ENCODE measurements at places on chromosomes 6 and 20. TPM values are rescaled to one million over a fixed set of nuclear protein-coding genes. Genes with fewer than 3 reads are reported as not detected.

- no peak overlapping the region for H3K4me3 ChIP-seq
- H3K4me1 ChIP-seq = no peaks in the 10 kb centered on the region
- DNase-seq = no peak
- no peaks in the 10 kb centered on the region for H3K36me3 ChIP-seq
These were observed 115.2 kb upstream of the NXT1 start for GRCh38 chr20:23235173-23236027.

DNA sequence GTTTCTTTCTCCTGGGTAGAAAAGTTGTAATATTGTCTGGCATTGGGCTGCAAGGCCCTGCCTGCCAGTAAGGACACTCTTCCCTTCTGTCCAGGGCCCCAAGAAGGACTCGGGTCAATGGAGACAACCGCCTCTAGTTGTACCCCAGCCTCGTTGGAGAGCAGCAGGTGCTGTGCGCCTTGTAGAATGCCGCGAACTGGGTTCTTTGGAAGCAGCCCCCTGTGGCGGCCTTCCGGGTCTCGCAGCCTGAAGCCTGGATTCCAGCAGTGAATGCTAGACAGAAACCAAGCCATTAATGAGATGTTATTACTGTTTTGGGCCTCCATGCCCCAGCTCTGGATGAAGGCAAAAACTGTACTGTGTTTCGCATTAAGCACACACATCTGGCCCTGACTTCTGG is 37.0 kb downstream of the PLCG1 start:
- H3K4me1 ChIP-seq = peaks cover 76% of the 10 kb centered on the region
- H3K27ac ChIP-seq = peak overlapping the region; percentile 84
- no peak overlapping the region for H3K4me3 ChIP-seq
- H3K36me3 ChIP-seq = peaks cover 4% of the 10 kb centered on the region

- no peaks in the 10 kb centered on the region for H3K27me3 ChIP-seq
- DNase-seq = no peak
- H3K27ac ChIP-seq = peak overlapping the region; percentile 99
These were observed 180.2 kb upstream of the CCN2 start for GRCh38 chr6:132131351-132131750.

ZNF831 gene
- total RNA-seq = 1.3 TPM

GRCh38 chr6:20876561-20876960 is 342.3 kb downstream of the CDKAL1 start:
- no peaks in the 10 kb centered on the region for H3K36me3 ChIP-seq
- DNase-seq = no peak
- no peak overlapping the region for H3K4me3 ChIP-seq
- H3K4me1 ChIP-seq = peaks cover 11% of the 10 kb centered on the region
- H3K27me3 ChIP-seq = no peaks in the 10 kb centered on the region

DNA sequence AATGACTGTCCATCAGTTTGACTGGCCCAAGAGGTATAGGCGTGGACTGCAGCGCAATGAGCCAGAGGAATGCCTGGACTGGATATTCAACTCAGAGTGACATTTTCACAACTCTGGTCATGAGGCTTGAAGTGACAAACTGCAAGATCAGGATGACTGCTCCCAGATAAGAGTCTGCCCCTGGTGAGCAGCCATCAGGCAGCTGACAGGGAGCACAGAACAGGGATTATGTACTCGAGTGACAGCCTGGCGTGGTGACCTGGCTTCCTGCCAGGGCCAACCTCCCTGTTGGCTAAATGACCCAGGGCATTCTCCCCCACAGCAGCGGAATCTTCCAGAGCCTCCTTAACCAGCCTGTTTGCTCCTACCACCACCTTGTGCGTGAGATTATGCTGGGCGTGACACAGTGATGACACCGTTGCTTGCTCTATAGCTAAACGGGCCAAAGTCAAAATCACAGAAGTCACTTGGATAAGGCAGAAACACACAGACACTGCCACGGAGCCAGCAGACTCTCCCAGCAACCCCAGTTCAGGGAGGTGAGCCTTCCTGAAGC is 209.1 kb upstream of the JARID2 start:
- H3K36me3 ChIP-seq = no peaks in the 10 kb centered on the region
- no peak for DNase-seq
- no peak overlapping the region for H3K4me3 ChIP-seq
- no peaks in the 10 kb centered on the region for H3K27me3 ChIP-seq
- H3K27ac ChIP-seq = no peak overlapping the region

OLIG3 gene
- total RNA-seq = not detected

SPAG4 gene
- 1.5 TPM for total RNA-seq

- H3K27me3 ChIP-seq = no peaks in the 10 kb centered on the region
- no peaks in the 10 kb centered on the region for H3K4me1 ChIP-seq
- H3K4me3 ChIP-seq = no peak overlapping the region
- H3K27ac ChIP-seq = no peak overlapping the region
- no peaks in the 10 kb centered on the region for H3K36me3 ChIP-seq
- no peak for DNase-seq
These were observed 115.6 kb downstream of the ZDHHC14 start for GRCh38 chr6:157496534-157497095.

DNA sequence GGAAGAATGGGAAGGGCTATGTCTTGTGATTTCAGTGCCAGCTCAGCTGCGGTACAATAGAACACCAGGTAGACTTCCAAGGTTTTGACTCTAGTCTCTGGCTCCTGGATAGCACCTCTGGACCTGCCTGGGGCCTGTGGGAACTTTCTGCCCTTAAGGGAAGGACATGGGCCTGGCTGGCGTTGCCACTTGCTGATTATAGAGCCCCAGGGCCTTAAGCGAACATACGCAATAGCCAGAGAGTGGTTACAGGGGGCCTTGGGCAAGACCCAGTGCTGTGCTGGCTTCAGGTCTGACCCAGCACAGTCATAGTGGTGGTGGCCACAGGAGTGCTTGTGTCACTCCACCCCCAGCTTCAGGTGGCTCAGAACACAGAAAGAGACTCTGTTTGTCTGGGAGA is 131.1 kb upstream of the COL21A1 start:
- no peaks in the 10 kb centered on the region for H3K27me3 ChIP-seq
- H3K4me3 ChIP-seq = no peak overlapping the region
- H3K4me1 ChIP-seq = peaks cover 44% of the 10 kb centered on the region
- no peaks in the 10 kb centered on the region for H3K36me3 ChIP-seq
- no peak overlapping the region for H3K27ac ChIP-seq

DNA sequence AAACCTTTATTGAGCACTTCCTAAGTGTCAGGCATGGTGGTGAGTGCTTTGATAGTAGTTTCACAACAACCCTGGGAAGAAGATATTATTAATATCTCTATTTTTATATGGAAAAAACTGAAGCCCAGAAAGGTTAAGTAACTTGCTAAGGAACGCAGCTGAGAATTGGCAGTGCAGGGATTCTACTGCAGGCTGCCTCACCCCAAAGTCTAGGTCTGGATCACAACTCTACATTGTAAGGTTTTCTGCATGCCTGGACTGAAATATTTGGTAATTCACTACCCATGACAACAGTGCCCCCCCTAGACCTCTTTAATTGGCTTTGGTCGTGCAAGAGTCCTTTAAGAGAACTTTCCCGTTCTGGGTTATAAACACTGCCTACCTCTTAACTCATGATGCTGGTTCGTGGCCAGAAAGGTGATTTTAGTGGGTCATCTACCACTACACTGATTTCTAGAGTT is 67.1 kb upstream of the KCNQ5 start:
- peaks cover 7% of the 10 kb centered on the region for H3K4me1 ChIP-seq
- H3K27ac ChIP-seq = no peak overlapping the region
- DNase-seq = no peak
- no peaks in the 10 kb centered on the region for H3K27me3 ChIP-seq

CBFA2T2 gene
- total RNA-seq = 18.0 TPM

ARMH2 gene
- total RNA-seq = not detected

GRCh38 chr20:8156235-8157079 is 24.4 kb downstream of the PLCB1 start:
- no peaks in the 10 kb centered on the region for H3K27me3 ChIP-seq
- H3K4me1 ChIP-seq = peaks cover 25% of the 10 kb centered on the region
- no peaks in the 10 kb centered on the region for H3K36me3 ChIP-seq
- no peak overlapping the region for H3K4me3 ChIP-seq

RRAGD gene
- total RNA-seq = 25.8 TPM

DNA sequence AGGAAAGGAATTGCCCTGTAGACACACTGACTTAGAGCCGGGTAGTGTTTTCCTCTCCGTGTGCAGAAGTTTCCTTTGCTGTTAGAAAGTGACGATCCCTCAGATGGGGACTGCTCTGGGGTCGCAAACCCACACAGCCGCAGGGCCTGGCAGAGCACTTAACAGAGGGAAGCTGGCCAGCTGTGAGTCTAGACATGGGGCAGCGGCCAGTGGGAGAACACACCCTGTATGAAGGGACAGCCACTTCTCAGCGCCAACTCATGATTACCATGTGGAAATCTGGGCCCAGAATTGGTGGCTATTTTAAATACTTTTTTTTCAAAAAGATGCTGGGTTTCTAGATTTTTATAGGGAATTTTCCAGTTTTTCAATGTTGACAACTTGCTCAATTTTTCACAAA is 39.4 kb downstream of the SLC9A8 start:
- H3K4me3 ChIP-seq = no peak overlapping the region
- peak overlapping the region; percentile 89 for H3K27ac ChIP-seq
- H3K4me1 ChIP-seq = peaks cover 32% of the 10 kb centered on the region
- H3K36me3 ChIP-seq = peaks cover 18% of the 10 kb centered on the region
- H3K27me3 ChIP-seq = no peaks in the 10 kb centered on the region
- no peak for DNase-seq

AGPAT1 gene
- total RNA-seq = 43.0 TPM

MOXD1 gene
- 0.56 TPM for total RNA-seq

DNA sequence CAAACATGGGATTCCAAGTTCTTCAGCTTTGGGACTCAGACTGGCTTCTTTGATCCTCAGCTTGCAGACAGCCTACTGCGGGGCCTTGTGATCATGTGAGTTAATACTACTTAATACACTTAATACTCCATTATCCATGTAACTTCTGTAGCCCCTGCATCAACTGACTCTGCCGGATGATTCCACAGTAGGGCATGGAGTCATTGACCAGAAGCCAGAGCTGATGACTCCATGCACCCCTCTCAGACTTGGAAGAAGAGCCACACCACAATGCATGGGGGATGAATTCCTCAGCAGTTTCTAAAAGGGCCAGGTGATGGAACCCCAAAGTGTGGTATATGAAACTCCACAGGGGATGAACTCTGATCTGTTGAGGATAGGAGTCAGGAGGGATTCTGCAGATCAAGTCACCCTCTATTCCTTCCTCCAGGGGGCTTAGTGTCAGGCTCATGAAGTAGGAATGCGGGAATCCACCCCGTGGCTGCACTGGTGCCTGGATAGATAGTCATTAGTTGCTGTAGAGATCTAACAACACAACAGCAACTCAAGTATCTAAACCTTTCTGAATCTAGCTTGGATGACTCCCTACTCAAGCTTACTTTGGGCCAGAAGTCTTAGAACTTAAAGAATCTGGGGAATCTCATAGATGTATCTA is 70.2 kb downstream of the GPR6 start:
- H3K4me1 ChIP-seq = no peaks in the 10 kb centered on the region
- H3K4me3 ChIP-seq = no peak overlapping the region
- H3K36me3 ChIP-seq = no peaks in the 10 kb centered on the region
- DNase-seq = no peak
- H3K27ac ChIP-seq = no peak overlapping the region

DNA sequence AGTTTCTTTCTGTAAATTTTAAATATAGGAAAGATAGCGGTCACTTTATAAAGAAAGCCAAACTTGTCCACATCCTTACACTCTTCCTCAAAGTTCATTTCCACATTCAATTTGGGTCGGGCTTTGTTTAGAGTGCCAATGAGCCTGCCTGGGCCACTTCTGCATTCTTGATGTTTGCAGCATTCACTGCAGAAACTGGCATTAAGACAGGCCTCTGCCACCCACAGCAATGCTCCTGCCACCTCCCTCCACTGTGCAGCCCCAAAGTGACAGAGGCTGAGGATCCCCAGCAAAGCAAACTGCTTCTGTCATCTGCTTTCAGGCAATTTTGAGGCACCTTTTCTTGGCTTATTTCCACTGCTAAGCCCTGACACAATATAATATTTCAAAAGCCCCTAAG is 61.2 kb downstream of the TNFAIP3 start:
- H3K4me1 ChIP-seq = peaks cover 23% of the 10 kb centered on the region
- no peak overlapping the region for H3K4me3 ChIP-seq
- no peaks in the 10 kb centered on the region for H3K27me3 ChIP-seq
- DNase-seq = no peak
- no peaks in the 10 kb centered on the region for H3K36me3 ChIP-seq

GRCh38 chr6:163871616-163872015 is 457.1 kb downstream of the QKI start:
- no peak overlapping the region for H3K27ac ChIP-seq
- no peak for DNase-seq
- no peaks in the 10 kb centered on the region for H3K36me3 ChIP-seq
- no peak overlapping the region for H3K4me3 ChIP-seq

DNA sequence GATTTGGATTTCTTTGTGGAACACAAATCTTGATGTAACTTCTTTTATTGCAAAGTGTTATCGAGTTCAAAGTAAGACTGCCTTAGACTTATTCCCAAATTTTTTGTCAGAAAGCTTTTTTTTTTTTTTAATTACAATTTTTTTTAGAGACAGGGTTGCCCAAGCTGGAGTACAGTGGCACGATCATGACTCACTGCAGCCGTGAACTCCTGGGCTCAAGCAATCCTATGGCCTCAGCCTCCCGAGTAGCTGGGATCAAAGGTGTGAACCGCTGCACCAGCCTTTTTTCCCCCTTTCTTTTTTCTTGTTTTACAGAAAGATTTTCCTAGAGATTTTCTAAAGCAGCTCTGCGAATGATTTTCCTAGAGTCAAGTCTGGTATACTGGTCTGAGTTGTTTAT is 2.8 kb downstream of the RIOK1 start:
- no peak for DNase-seq
- no peak overlapping the region for H3K4me3 ChIP-seq
- no peak overlapping the region for H3K27ac ChIP-seq
- H3K36me3 ChIP-seq = peaks cover 12% of the 10 kb centered on the region
